Sigmoid colon (tissue), 7 donors: ENCODE measurements at places on chromosomes 7 and 10. TPM values are rescaled to one million over a fixed set of nuclear protein-coding genes. Genes with fewer than 3 reads are reported as not detected.

GRCh38 chr7:97372882-97373281 lies 255.4 kb downstream of the SDHAF3 start:
- DNase-seq = no peak
- H3K27me3 ChIP-seq = no peaks in the 10 kb centered on the region
- no peak overlapping the region for H3K27ac ChIP-seq
- no peak overlapping the region for H3K4me3 ChIP-seq

- DNase-seq = no peak
- no peak overlapping the region for H3K27ac ChIP-seq
- H3K4me3 ChIP-seq = no peak overlapping the region
Measured at GRCh38 chr7:85285527-85285926, 98.7 kb upstream of the SEMA3D start.

GRCh38 chr7:97024209-97025129 lies at the start of gene DLX5:
TSS of gene DLX5 (minus strand) at chr7:97024831. CDS start at chr7:97024623, 208 bp downstream.
- no peaks in the 10 kb centered on the region for H3K36me3 ChIP-seq
- H3K27ac ChIP-seq = no peak within 1 kb of the TSS
- no peak for DNase-seq

DNA sequence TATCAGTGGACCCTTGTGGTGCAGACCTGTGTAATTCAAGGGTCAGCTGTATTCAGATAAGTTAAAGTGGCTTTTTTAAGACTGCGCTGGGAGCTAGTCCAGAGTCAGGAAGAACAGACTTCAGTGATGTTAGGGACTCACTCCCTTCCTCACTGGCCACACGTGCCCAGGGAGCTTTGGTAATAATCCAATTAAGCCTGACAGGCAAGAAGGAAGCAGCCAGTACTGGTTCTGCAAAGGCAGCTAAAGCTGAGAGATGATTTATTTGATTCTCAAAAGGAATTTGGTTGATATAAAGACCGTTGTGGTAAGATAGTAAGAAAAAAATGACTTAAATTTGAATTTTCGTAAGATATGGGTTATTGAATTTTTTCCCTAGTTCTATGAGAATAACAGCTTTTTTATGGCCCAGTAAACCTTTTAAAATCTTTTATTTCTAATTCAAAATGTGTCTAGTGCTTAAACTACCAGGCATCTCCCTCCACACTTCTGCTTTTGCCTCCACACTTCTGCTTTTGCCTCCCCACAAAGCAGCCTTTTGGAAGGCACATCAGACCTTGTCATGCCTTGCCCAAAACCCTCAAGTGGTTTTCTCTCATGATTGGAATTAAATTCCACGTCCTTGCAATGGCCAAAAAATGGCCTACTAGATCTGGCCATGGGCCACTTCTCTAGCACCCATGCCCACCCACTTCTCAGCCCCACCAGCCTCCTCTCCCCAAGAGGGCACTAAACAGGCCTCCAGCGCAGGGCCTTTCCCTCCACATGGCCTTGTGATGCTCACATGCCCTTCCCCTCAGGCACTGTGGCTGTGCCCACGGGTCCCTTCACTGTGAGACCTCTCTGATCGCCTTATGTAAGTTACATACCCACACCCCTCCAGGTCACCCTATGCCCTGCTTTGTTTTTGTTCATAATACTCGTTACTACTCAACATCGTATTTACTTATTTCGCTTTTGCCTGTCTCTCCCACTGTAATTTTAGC lies 92.5 kb downstream of the POU6F2 start:
- no peaks in the 10 kb centered on the region for H3K27me3 ChIP-seq
- no peaks in the 10 kb centered on the region for H3K36me3 ChIP-seq
- no peaks in the 10 kb centered on the region for H3K4me1 ChIP-seq
- DNase-seq = no peak

GRCh38 chr10:109956454-109957091 lies 33.3 kb upstream of the XPNPEP1 start:
- H3K4me1 ChIP-seq = no peaks in the 10 kb centered on the region
- H3K27me3 ChIP-seq = no peaks in the 10 kb centered on the region
- no peak overlapping the region for H3K27ac ChIP-seq
- H3K36me3 ChIP-seq = no peaks in the 10 kb centered on the region
- H3K4me3 ChIP-seq = no peak overlapping the region
- no peak for DNase-seq

- H3K36me3 ChIP-seq = no peaks in the 10 kb centered on the region
- H3K27ac ChIP-seq = no peak overlapping the region
- no peaks in the 10 kb centered on the region for H3K4me1 ChIP-seq
- DNase-seq = no peak
Measured at GRCh38 chr7:97697396-97697795, 34.5 kb upstream of the TAC1 start.

DNA sequence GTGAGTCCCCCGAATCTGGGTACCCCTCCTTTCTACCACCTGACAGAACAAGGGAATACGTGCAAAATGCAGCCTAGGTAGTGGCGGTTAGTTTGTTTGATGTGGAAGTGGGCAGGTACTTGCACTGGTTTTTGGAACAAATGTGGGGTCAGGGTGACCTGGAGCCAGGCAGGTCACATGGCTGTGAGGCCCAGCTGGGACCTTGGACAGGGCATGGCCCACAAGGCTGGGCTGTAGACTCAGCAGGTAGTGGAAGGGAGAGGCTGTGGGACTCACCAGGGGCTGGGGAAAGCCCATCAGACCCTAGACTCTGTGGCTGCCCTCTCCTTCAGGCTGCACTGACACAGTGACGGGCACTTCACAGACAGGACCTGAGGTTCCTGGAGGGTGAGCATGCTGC lies 159.9 kb upstream of the ADCY1 start:
- no peak overlapping the region for H3K4me3 ChIP-seq
- H3K27me3 ChIP-seq = no peaks in the 10 kb centered on the region
- no peak overlapping the region for H3K27ac ChIP-seq
- DNase-seq = no peak

DNA sequence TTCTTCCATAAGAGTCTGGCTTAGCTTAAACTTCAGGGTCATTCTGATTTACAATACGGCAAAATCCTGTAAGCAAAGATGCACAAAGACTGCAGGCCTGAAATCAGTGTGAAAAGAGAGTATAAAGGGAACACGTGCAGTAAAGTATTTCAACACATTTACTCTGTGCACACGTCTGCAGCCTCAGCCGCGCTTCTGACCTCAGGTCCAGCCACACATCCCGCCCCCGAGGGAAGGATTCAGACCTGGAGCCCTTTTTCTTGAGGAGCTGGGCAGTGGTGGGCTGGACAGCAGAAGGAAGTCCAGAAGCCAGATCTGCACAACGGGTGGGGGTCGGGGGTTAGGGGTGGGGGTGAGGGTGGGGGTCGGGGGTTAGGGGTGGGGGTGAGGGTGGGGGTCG lies 58.9 kb upstream of the FAM20C start:
- H3K4me3 ChIP-seq = no peak overlapping the region
- H3K27me3 ChIP-seq = no peaks in the 10 kb centered on the region
- H3K4me1 ChIP-seq = no peaks in the 10 kb centered on the region
- no peak for DNase-seq

DNA sequence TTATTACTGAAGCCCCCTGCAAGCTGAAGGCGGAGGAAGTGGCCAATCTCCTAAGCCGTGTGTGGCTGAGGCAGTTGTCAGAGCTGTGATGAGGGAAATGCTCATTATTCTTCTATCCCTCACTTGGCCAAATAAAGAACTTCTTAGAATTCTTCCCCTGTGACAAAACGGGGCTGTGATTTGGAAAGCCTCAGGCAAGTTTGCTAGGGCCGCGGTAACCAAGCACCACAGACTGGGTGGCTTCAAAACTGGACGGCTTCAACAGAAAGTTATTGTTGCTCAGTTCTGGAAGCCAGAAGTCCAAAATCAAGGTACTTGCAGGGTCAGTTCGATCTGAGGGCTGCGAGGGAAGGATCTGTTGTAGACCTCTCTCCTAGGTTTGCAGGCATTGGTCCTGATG lies 72.3 kb upstream of the STEAP1B start:
- no peaks in the 10 kb centered on the region for H3K36me3 ChIP-seq
- H3K4me1 ChIP-seq = no peaks in the 10 kb centered on the region
- no peak overlapping the region for H3K27ac ChIP-seq
- H3K27me3 ChIP-seq = no peaks in the 10 kb centered on the region
- no peak overlapping the region for H3K4me3 ChIP-seq

DNA sequence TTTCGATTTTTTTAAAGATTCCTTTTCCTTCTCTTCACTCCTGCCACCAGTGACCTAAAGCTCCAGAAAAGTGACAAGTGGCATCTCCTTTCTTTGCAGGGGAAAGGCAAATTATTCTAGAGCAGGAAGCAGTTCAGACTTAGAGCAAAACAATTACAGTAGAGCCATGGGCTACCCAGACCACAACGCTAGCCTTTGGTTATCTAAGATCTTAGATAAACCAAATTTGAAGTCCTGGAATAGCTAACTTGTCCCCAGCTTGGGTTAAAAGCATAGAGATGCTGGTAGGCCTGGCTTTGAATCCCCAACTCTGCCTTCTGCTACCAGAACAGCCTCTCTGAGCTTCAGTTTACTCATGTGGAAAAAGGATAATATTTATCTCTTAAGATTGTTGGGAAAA lies 38.4 kb downstream of the LGI1 start:
- no peak for DNase-seq
- H3K4me1 ChIP-seq = peaks cover 11% of the 10 kb centered on the region
- no peaks in the 10 kb centered on the region for H3K27me3 ChIP-seq
- H3K27ac ChIP-seq = no peak overlapping the region

- peaks cover 27% of the 10 kb centered on the region for H3K4me1 ChIP-seq
- no peak overlapping the region for H3K4me3 ChIP-seq
- no peaks in the 10 kb centered on the region for H3K27me3 ChIP-seq
- H3K27ac ChIP-seq = peak overlapping the region; percentile 79
- no peak for DNase-seq
Measured at GRCh38 chr10:89351412-89351779, 23.6 kb downstream of the IFIT3 start.

DNA sequence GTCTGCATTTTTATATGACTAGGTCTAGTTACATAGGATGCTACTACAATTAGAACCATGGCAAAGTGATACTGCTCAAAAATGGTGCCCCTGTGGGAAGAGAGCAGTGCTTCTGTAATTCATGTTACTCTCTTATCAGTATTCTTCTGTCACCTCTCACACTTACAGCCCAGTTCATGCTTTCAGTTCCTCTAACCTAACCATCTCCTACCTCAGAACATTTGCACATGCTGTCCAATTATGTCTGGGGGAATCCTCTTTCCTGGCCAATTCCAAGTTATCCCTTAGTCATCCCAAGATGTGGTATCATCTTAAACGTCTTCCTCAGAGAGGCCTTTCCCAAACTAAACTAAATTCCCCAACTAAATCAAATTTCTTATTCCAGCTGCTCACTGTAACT lies 190.2 kb downstream of the RELN start:
- H3K27ac ChIP-seq = no peak overlapping the region
- no peaks in the 10 kb centered on the region for H3K27me3 ChIP-seq
- no peaks in the 10 kb centered on the region for H3K4me1 ChIP-seq
- no peak for DNase-seq
- no peaks in the 10 kb centered on the region for H3K36me3 ChIP-seq

DNA sequence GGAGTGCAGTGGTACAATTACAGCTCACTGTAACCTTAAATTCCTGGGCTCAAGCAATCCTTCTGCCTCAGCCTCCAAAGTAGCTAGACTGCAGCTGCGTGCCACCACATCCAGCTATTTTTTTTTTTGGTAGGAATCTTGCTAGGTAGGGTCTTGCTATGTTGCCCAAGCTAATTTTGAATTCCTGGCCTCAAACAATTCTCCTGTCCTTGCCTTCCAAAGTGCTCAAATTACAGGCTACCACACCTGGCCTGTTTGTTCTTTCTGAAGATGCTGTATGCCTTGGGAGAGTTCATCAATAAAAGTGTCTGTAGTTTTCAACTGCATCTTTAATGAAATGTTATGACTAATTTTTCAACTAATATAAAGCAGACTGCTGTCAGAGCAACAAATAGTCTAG lies 452 bp downstream of the SAMD9 start:
- peaks cover 8% of the 10 kb centered on the region for H3K4me1 ChIP-seq
- H3K4me3 ChIP-seq = peak overlapping the region; percentile 50
- H3K36me3 ChIP-seq = no peaks in the 10 kb centered on the region
- no peaks in the 10 kb centered on the region for H3K27me3 ChIP-seq

Gene LOXL4
- 10.3 TPM for total RNA-seq

Gene ZKSCAN5
- 12.5 TPM for total RNA-seq

Gene HOGA1
- not detected for total RNA-seq

Gene NRG3
- 2.2 TPM for total RNA-seq

Gene C7orf33
- not detected for total RNA-seq

Gene OR2A42
- total RNA-seq = 0.16 TPM

Gene FAM24A
- total RNA-seq = not detected

Gene PIP4K2A
- 23.2 TPM for total RNA-seq

Gene DPY19L1
- 17.1 TPM for total RNA-seq

Gene PON1
- 0.16 TPM for total RNA-seq

Gene SFTPD
- not detected for total RNA-seq

Gene PDK4
- total RNA-seq = 780 TPM
